ENCODE measurements at places on chromosomes 6 and 20.
A peak's percentile ranks its signal among the peaks of the same experiment; 100 is the strongest.

GRCh38 chr6:33235221-33235634 is 26.9 kb downstream of the RING1 start:
- DNase-seq: no peak

DNA sequence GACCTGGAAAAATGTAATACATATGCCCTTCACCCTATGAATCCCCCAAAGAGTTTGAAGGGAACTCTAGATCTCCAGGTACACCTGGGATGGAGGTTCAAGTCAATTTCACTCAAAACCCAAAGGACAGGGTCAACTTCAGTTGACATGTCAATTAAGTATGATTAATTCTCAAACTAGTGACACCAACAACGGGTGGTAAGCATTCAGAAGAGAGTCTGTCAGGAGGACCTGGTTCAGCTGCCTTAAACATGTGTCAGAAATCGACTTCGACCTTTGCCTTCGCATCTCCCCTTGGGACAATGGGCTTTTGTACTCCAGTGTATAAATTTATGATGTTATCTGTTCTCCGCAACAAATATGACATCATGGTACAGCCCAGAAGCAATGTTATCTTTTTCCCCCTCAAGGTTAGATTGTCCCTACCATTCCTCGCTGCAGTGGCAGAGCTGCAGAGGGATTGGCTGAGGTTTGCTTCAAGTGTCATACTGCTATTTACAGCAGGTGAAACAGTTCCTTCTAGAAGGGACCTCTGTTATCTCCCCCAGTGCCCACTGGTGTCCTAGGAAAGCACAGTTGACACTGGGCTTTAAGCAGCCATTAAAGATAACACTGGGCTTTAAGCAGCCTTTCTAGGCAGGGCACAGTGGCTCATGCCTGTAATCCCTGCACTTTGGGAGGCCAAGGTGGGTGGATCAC is 94.7 kb upstream of the SNX9 start:
- no peak for DNase-seq

DNA sequence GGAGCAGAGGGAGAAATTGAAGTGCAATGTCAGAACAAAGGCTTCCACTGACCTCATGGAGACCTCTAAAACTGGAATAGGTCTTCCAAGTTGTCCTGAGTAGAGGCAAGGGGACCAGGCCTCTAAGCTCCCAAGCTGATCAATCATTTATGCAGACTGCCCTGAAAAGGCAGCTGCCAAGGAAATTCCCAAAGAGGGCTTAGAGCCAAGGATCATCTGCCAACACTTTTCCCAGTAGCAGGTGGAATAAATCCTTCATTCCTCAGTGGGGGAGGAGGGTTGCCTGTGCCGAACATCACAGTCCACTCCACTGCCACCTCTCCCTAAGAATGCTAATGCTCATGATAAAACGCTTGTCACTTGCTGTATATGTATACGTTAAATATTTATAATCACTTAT is 29.3 kb upstream of the RALY start:
- no peak for DNase-seq

- no peak for DNase-seq
Measured at GRCh38 chr20:12072954-12073264, 155.2 kb downstream of the BTBD3 start.

GRCh38 chr6:151431337-151431736 is 20.6 kb downstream of the RMND1 start:
- DNase-seq: no peak

GRCh38 chr6:34543421-34543820 is 12.7 kb downstream of the SPDEF start:
- no peak for DNase-seq

- no peak for DNase-seq
Measured at GRCh38 chr6:170144571-170145271, 146.2 kb downstream of the DLL1 start.

- DNase-seq: no peak
Measured at GRCh38 chr6:137413482-137413881, 80.7 kb downstream of the OLIG3 start.

DNA sequence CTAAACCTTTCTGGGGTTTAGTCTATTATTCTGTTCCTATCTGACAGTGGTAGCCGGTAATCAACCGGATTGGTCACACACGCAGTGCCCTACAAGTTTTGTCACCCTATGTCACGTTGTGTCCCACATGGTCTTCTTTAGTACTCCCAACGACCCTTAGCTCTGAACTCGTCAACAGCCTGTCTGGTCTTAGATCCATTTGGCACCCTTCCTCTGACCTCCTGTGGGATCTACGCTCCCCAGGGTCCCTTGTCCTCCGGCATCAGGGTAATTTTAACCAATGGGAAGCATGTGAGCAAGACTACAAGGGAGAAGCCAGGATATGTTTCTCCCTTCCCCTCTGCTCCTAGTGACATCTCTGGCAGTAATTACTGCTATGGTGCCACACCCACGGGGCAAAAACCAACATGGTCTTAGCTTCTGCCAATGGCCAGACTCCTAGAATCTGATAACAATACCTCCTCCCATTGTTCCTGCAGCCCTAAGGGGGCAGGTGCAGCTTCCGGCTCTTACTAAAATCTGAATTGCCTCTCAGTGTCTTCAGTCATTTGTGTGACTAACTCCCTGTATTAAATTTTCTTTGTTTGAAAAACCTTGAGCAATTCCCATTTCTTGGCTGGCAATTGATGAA is 56.6 kb downstream of the MAFB start:
- DNase-seq: no peak

DNA sequence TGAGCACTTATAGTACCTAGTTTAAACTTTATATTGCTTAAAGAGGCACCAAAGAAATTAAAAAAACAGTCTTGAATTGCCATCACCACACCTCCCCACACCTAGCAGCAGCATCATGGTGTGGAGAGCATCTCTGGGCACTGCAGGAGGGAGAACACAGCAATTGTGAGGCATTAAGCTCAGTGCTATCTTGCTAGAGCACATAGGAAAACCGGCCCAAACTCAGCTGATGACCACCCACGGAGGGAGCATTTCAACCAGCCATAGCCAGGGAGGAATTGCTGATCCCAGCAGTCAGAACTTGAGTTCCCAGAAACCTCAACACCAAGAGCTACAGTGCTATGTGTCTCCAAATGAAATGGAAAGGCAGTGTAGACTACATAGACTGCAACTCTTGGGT is 19.5 kb upstream of the DEFB113 start:
- no peak for DNase-seq

DNA sequence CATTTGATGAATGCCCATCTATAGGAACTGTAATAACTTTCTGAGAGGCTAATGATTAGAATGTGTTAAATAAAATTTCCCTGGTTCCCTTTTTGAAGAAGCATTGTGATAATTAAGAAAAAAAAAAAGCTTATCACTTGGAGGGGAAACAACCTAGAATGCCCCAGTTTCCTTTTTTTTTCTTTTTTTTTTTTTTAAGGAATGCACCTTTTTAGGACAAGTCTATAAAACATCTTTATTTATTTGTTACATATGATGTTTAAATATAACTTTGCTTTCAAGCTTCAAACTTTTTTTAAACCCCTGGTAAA is 7.3 kb upstream of the MRPS10 start:
- DNase-seq: no peak

- no peak for DNase-seq
Measured at GRCh38 chr6:26380256-26380655, 2.7 kb upstream of the BTN2A2 start.

DNA sequence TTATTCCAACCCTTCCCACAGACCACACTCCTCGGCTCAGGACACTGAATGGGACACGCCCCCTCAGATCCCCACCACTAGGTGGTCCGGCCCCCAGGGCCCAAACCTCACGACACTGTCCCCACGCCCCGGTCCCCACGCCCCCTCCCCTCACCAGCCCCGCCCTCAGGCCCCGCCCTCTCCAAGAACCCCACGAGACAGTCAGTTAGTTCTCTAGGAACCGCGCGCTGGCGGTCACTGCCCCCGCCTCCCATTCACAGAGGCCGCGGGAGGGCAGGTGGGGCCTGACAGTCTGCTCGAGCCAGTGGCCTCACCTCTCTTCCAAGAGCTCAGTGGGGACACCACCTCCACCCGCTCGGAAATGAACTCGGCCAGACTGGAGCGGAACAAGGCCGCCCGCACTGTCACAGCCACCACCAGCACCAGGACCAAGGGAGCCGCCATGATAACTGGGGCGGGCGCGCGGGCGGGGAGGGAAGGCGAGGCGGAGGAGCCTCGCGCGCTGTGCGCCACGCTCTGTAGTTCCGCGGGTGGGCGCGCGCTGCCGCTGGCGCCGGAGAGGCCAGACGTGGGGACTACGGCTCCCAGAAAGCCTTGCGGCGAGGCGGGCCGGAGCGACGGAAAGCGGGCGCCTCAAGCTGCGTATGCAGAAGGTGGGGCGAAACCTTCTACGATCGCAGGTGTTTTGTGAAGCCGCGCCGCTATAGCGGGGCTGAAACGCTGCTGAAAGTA is at the start of gene PIGU:
TSS of gene PIGU (minus strand) at position 451 of the 732 bp plus-strand sequence. CDS start at position 444, 7 bp downstream.
- DNase-seq: peak; percentile 95

- no peak for DNase-seq
Measured at GRCh38 chr20:25025091-25025861, 32.7 kb downstream of the ACSS1 start.

- no peak for DNase-seq
Measured at GRCh38 chr20:41349943-41350342, 9.3 kb downstream of the LPIN3 start.

GRCh38 chr6:164924674-164925073 is 384.7 kb downstream of the C6orf118 start:
- DNase-seq: no peak

GRCh38 chr6:158408552-158409130 is 96.4 kb downstream of the TULP4 start:
- DNase-seq: no peak

DNA sequence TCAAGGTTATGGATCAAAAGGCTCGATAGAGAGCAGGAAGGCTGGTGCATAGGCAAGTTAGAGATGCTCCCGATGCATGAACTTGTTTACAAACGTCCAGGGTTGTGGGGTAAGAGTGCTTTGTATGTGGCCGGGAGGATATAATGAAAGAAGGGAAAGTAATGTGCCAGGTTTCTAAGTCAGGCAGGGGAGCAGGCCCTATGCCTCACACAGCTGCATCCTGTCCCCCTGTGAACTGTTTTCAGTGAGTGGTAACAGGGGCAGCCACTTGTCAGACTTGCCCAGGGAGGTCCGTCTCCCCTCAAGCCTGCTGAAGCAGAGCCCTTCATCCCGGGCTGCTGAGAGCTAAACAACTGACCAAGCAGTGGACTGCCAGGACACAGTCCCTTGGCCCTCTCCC is 19.4 kb downstream of the KCNK5 start:
- DNase-seq: no peak

GRCh38 chr6:137265561-137266308 is 46.5 kb upstream of the IFNGR1 start:
- no peak for DNase-seq

- DNase-seq: no peak
Measured at GRCh38 chr6:168004023-168004422, 6.6 kb downstream of the KIF25 start.

- no peak for DNase-seq
Measured at GRCh38 chr6:2103765-2104523, 141.5 kb downstream of the GMDS start.

- DNase-seq: no peak
Measured at GRCh38 chr6:166007349-166008263, 160.0 kb downstream of the TBXT start.

GRCh38 chr6:106773996-106774629 is 144.7 kb downstream of the QRSL1 start:
- no peak for DNase-seq

- no peak for DNase-seq
Measured at GRCh38 chr6:166586424-166587156, at the start of gene RAMACL. TSS of gene RAMACL (minus strand) at chr6:166586678. CDS start at chr6:166586477, 201 bp downstream.

DNA sequence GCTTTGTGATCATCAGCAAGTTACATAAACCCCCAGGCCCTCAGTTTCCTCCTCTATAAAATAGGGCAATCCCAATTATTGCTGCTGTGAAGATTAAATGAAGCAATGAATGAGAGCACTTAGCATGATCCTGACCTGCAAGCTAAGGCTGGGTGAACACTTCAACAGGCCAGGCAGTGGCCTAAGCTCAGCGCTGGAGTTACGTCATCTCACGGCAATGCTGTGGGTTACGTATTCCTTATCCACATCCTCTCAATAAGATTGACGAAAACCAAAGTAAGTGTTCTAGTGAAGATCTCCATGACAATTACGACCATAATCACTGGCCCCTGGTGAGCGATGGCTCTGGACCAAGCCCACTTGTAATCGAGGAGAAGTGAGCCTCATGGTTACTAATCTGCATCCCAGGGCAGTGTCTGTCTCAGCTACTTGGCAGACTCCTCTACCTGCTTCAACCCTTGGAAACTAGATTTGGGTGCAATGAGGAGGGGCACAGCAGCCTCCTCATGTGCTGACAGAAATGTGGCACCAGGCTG is 274.1 kb upstream of the ARID1B start:
- no peak for DNase-seq

DNA sequence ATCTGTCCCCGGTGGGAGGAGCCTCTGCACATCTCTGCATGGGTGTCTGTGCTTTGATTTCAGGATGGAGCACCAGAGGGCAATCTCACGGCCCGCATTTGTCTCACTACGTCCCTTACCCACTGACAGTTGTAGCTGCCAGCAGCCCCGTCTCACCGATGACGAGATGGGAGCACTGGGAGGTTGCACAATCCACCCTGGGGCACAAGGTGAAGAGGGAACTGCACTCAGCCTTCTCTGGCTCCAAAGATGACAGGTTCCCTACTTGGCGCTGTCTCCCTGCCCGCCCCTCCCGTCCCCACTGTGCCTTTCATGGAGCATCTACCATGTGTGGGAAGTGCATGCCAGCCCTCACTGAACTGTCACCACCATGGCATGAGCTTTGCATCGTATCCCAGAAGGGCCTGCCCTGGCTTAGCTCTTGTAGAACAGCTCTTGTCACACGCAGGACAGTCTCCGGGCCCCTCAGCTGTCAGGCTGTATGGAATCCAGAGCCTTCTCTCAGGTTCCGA is 99.9 kb upstream of the PMEPA1 start:
- no peak for DNase-seq

Measured in T1000 (cell line).